Activated T-cell treated with anti-CD3 and anti-CD28 coated beads, Interleukin-2, amount 50 U/mL, for 72 hours (primary cell): ENCODE measurements at places on chromosomes 7 and 10.

- no peaks in the 10 kb centered on the region for H3K27me3 ChIP-seq
- no peak overlapping the region for H3K4me3 ChIP-seq
- H3K36me3 ChIP-seq: peaks cover 15% of the 10 kb centered on the region
- no peaks in the 10 kb centered on the region for H3K4me1 ChIP-seq
These were observed 96.8 kb downstream of the PTEN start for GRCh38 chr10:87960230-87960629.

DNA sequence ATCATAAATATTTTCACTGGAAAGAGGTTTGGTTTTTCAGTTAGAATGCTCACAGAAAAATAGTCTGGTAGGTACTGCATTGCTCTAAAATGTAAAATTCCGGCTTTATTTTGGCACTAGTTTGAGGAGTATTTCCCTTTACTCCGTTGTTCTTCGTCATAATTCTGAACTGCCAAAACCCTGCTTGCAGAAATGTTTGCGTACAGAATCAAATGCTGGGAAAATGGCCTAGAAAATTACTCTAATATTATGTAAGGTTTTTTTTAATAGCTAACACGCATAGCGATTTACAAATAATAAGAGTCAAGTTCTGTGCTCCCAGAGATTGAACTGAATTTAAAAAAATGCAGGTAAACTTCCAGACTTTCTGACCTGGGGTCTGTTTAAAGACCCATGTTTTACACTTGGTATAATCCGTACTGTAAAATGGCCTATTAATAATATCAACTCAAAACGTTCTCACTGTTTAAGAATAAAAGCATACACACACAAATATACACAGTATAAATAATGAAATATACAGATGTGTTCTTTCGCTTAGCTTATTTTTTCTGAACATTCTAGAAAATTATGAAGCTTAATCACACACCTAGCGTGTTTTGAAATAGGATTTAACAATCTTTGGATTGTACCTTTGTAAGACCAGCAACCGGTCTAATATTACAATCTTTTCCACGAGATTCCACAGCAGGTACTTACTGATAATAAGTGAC is 23.5 kb upstream of the ANLN start:
- H3K4me3 ChIP-seq: peak overlapping the region; percentile 96
- no peak overlapping the region for H3K27ac ChIP-seq
- peaks cover 6% of the 10 kb centered on the region for H3K4me1 ChIP-seq
- DNase-seq: no peak

DNA sequence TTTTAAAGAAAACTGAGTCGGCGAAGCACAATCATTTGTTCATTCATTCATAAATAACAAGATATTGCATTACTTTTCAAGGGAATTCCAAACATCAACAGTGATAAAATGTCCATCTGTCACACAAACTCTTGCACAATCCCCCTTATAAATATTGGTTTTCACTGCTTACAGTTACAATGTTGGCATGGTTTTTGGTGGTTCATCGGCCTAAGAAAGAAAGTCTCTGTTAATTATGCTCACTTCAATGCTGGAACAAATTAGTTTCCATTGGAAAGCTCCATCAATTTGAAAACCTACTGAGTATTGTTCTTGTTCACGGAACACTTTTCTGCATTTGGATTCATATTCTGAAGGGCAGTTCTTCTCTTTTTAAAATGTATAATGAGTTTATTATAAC is 188.5 kb downstream of the JAZF1 start:
- no peak for DNase-seq
- H3K4me3 ChIP-seq: no peak overlapping the region
- H3K36me3 ChIP-seq: peaks cover 11% of the 10 kb centered on the region
- H3K27ac ChIP-seq: no peak overlapping the region

GRCh38 chr7:120170834-120171233 is 102.1 kb upstream of the KCND2 start:
- H3K36me3 ChIP-seq: no peaks in the 10 kb centered on the region
- H3K4me3 ChIP-seq: no peak overlapping the region
- H3K4me1 ChIP-seq: no peaks in the 10 kb centered on the region
- H3K27me3 ChIP-seq: no peaks in the 10 kb centered on the region

- peaks cover 2% of the 10 kb centered on the region for H3K36me3 ChIP-seq
- H3K27ac ChIP-seq: no peak overlapping the region
- no peak for DNase-seq
- no peaks in the 10 kb centered on the region for H3K27me3 ChIP-seq
- no peak overlapping the region for H3K4me3 ChIP-seq
- no peaks in the 10 kb centered on the region for H3K4me1 ChIP-seq
These were observed 98.2 kb downstream of the PCDH15 start for GRCh38 chr10:54702583-54703485.

- peaks cover 12% of the 10 kb centered on the region for H3K36me3 ChIP-seq
- no peak overlapping the region for H3K4me3 ChIP-seq
- H3K4me1 ChIP-seq: no peaks in the 10 kb centered on the region
- no peak for DNase-seq
- H3K27me3 ChIP-seq: no peaks in the 10 kb centered on the region
These were observed 176.6 kb downstream of the PIP4K2A start for GRCh38 chr10:22537810-22538209.

- H3K36me3 ChIP-seq: no peaks in the 10 kb centered on the region
- peaks cover 81% of the 10 kb centered on the region for H3K27me3 ChIP-seq
- H3K4me3 ChIP-seq: no peak overlapping the region
- no peak overlapping the region for H3K27ac ChIP-seq
- H3K4me1 ChIP-seq: peaks cover 5% of the 10 kb centered on the region
- no peak for DNase-seq
These were observed 12.5 kb downstream of the EMX2 start for GRCh38 chr10:117555017-117555416.

DNA sequence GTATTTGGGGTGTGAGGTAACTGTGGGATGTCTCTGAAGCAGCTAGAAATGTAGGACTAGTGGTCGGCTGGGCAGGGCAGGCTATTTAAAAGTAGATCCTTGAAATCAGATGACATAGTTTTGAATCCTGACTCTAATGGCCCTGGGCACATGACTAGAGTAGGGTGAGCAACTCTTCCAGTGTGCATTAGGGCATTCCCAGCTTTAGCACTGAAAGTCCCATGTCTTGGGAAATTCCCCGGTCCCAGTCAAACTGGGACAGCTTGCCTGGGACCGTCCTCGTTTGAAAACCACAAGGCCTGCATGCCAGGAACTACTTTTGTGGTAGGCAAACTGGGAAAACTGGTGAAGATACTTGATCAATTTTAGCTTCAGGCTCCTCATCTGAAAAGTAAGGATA is 255.3 kb downstream of the PTEN start:
- H3K36me3 ChIP-seq: no peaks in the 10 kb centered on the region
- no peak for DNase-seq
- peaks cover 20% of the 10 kb centered on the region for H3K4me1 ChIP-seq
- no peak overlapping the region for H3K4me3 ChIP-seq
- no peak overlapping the region for H3K27ac ChIP-seq

- H3K4me3 ChIP-seq: no peak overlapping the region
- no peak for DNase-seq
- H3K4me1 ChIP-seq: no peaks in the 10 kb centered on the region
- no peaks in the 10 kb centered on the region for H3K36me3 ChIP-seq
- H3K27me3 ChIP-seq: peaks cover 5% of the 10 kb centered on the region
These were observed 447.4 kb downstream of the XPNPEP1 start for GRCh38 chr10:109475711-109476421.

- H3K4me3 ChIP-seq: no peak overlapping the region
- H3K36me3 ChIP-seq: no peaks in the 10 kb centered on the region
- no peaks in the 10 kb centered on the region for H3K4me1 ChIP-seq
- H3K27me3 ChIP-seq: no peaks in the 10 kb centered on the region
These were observed 59.3 kb upstream of the BMPER start for GRCh38 chr7:33845991-33846509.
